Effector memory CD4-positive, alpha-beta T cell (primary cell): ENCODE measurements at places on chromosomes 4 and X.

DNA sequence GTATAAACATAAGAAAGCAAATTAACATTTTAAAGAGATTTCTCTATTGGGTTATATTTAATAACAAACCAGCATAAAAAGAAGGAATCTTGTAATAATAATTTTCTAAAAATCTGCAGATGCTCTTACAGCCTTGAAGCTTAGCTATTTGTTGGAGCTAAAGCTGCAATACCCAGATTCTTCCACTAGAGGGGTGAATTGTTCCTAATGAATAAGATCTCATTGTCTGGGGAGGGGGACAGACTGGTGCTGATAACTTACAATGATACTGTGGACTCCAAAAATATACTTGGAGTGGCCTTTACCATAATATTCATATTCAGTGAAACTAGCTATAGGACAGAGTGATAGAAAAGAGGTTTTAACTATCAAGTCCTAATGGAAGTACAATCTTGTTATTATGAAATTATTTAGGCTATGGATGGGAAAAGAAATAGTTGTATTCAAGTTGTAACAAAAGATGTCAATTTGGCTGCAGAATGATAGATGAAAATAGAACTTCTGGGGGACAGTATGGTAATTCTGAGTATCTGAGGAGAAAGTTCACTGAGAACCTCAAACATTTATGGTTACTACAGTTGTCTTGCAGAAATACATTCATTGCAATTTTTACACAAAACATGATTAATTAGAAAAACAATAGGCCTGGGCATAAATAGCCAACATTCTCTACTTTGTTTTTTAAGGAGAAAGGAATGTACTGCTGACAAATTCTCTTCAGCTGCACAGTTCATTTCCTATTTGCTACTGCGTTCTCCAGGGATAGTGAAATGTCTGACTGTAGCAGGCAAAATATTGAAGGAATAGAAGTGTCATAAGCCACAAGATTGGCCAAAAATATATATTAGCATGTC is 443.3 kb downstream of the GBA3 start:
- no peak for DNase-seq

DNA sequence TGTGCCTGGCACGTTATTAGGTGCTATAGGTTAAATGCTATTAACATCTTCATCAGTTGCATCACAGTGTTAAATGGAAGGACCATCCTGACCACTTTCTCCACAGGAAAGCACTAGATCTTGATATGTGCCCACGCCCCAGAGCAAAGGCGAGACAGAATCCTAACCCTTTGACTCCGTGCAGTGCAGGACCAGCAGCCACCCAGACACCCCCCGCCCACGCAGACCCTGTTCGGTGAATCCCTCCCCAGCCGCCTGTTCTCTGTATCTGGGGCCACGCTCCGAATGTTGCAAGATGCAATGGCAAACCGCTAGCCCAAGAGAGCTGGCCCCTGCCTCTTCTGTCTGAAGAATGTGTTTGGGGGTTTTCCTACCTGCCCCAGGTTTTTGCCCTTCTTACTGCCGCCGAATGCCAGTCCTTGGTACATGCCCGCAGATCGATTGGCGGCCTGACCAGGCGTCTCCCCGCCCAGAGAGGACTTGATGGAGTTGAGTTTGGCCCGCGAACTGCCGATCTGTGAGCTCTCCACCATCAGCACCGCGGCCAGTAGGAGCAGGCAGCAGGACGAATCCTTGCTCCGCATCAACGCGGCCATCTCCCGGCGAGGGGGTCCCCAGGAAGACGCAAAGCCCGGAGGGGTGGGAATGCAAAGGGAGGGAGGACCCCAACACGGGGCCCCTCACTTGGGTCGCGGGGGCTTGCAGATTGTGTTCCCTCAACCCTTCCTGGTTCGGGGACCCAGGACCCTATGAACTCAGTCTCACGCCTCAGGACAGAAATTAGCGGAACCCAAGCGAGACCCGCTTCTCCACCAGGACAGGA is 906 bp downstream of the DKK2 start:
- DNase-seq, result no peak

DNA sequence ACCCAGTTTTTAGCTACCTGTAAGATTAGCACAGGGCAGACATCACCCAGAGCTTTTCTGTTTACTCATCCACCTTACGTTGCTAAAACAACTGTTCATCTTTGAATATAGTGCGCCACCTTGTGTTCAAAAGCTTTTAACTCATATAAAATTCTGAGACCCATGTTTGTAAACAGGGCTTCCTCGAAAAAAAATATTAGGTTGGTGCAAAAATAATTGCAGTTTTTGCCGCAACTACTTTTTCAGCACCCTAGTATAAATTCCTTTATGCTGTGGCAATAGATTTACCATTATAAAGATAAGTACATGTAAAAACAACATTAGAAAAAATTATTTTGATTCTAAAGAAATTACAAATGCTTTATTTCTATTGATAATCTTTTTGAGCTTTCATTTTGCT is 147.9 kb downstream of the LRBA start:
- DNase-seq, result no peak

DNA sequence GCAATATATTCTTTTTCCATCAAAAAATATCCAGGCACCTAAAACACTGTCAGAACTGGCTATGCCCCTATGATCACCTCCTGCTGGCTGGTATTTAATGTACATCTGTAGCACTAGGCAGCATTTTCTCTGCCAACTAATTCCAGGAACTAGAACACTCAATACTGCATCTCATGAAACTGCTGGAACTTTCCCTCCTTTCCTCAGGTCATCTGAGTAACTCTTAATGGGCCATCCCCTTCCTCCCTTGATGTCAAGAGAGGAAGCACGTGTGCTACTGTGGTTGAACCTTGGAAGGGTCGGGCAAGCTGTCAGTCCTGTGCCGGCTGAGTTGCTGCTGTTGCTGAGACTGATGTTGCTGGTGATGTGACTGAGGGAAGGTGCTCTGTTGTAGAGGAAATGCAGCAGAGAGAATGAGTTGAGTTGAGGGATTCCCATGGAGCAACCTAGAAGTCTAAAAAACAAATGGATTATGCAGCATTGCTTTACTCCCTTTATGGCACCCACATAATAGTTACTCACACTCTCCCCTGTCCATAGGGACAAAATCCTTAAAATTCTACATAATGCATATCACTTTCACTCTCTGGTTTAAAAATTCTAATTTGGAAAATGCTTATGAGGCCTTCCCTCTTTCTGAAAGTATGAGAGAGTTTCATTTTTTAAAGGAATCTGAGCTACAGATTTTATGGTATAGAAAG is 39.5 kb downstream of the TMEM165 start:
- DNase-seq, result no peak
